ENCODE measurements at places on chromosomes 4 and X.
A peak's percentile ranks its signal among the peaks of the same experiment; 100 is the strongest.

DNA sequence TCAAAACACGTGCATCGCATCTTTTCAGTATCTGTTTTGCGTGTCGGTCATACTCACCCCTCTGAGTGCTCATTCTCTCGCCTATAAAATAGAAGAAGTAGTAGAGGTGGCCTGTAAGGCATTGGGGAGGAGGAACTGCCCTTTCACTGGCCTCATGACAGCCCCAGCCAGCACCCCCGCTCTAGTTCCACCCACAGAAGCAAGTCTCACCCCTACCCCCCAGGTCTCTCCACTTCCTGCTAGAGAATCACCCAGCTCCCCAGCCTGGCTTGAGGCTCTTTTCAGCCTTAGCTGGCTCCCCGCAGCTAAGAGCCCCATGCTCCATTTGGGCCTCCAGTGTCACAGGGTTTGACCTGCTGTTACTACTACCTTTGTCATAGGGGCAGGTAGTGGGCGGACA lies 11.8 kb downstream of the HDAC6 start:
- peaks cover 65% of the 10 kb centered on the region for H3K36me3 ChIP-seq
- DNase-seq = no peak
- no peaks in the 10 kb centered on the region for H3K4me1 ChIP-seq
- no peaks in the 10 kb centered on the region for H3K27me3 ChIP-seq

- H3K36me3 ChIP-seq = no peaks in the 10 kb centered on the region
- H3K4me1 ChIP-seq = peaks cover 72% of the 10 kb centered on the region
- H3K4me3 ChIP-seq = peak overlapping the region; percentile 84
- DNase-seq = no peak
- H3K27ac ChIP-seq = peak overlapping the region; percentile 99
These were observed 1.5 kb downstream of the SETD7 start for GRCh38 chr4:139554642-139554892.

DNA sequence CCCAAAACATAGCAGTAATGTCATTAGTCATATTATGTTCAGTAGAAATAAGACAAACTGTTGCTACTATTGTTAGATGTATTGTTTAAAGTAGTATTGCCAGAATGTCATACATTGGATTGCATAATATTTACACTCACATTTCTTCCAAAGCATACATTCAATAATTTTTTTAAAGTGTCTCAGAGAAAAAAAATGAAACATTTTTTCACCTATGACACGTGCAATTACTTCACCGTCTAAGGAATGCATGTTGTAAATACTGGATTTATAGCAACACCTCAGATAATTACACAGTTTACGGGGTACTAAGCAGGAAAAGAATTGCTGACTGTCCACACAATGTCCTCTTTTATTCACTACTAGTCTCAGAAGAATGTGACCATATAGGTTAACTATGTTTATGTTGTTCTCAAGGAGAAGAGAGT lies 162.1 kb downstream of the PCDH18 start:
- no peak overlapping the region for H3K27ac ChIP-seq
- H3K27me3 ChIP-seq = no peaks in the 10 kb centered on the region
- no peaks in the 10 kb centered on the region for H3K36me3 ChIP-seq
- H3K4me1 ChIP-seq = peaks cover 4% of the 10 kb centered on the region

GRCh38 chrX:46791927-46792809 lies 33.2 kb upstream of the SLC9A7 start:
- peak overlapping the region; percentile 69 for H3K27ac ChIP-seq
- no peak overlapping the region for H3K4me3 ChIP-seq
- no peaks in the 10 kb centered on the region for H3K36me3 ChIP-seq
- peaks cover 19% of the 10 kb centered on the region for H3K4me1 ChIP-seq
- peak; percentile 41 for DNase-seq

- H3K27me3 ChIP-seq = no peaks in the 10 kb centered on the region
- peak overlapping the region; percentile 83 for H3K4me3 ChIP-seq
- DNase-seq = peak; percentile 70
These were observed 13.0 kb upstream of the TMEM156 start for GRCh38 chr4:39044956-39045826.

Data from stomach (tissue), 19 donors.